ENCODE measurements at places on chromosomes 6 and 20. TPM values are rescaled to one million over a fixed set of nuclear protein-coding genes. Genes with fewer than 3 reads are reported as not detected.

GRCh38 chr6:113292646-113293422, 564.3 kb upstream of the MARCKS start:
- no peak for DNase-seq
- no peak overlapping the region for H3K4me3 ChIP-seq
- no peaks in the 10 kb centered on the region for H3K36me3 ChIP-seq
- no peaks in the 10 kb centered on the region for H3K27me3 ChIP-seq
- H3K4me1 ChIP-seq, result no peaks in the 10 kb centered on the region

GRCh38 chr6:113205553-113205952, 651.6 kb upstream of the MARCKS start:
- H3K27ac ChIP-seq, result no peak overlapping the region
- DNase-seq, result no peak
- no peaks in the 10 kb centered on the region for H3K27me3 ChIP-seq
- no peaks in the 10 kb centered on the region for H3K4me1 ChIP-seq

DNA sequence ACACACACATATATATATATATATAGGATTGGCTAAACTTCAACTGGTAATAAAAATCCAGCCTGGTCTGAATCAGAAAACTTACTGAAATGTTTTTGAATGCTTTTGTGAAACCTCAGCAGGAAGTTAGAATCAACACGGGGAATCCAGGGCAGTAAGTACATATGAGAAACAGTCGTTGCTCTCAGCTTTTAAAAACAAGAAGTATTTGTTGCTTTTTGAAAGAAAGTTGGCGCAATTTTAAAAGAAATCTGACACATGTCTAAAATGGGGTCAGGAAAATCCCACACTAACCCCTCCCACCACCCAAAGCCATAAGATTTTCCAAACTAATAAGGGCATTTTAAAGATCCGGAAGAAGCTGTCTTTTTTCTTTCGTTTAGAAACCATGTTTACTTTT, 11.5 kb upstream of the CCDC170 start:
- no peaks in the 10 kb centered on the region for H3K36me3 ChIP-seq
- peaks cover 1% of the 10 kb centered on the region for H3K4me1 ChIP-seq
- no peak for DNase-seq
- H3K4me3 ChIP-seq, result no peak overlapping the region
- H3K27me3 ChIP-seq, result no peaks in the 10 kb centered on the region

GRCh38 chr6:42766163-42766670, 15.6 kb upstream of the BICRAL start:
- peaks cover 6% of the 10 kb centered on the region for H3K4me1 ChIP-seq
- no peak overlapping the region for H3K4me3 ChIP-seq
- H3K27me3 ChIP-seq, result no peaks in the 10 kb centered on the region

- no peak for DNase-seq
- H3K4me3 ChIP-seq, result no peak overlapping the region
- no peaks in the 10 kb centered on the region for H3K4me1 ChIP-seq
- no peak overlapping the region for H3K27ac ChIP-seq
- H3K36me3 ChIP-seq, result no peaks in the 10 kb centered on the region
- no peaks in the 10 kb centered on the region for H3K27me3 ChIP-seq
Measured at GRCh38 chr6:23454080-23454976, 671.7 kb upstream of the NRSN1 start.

GRCh38 chr6:35018746-35019145, 122.4 kb downstream of the TCP11 start:
- no peaks in the 10 kb centered on the region for H3K27me3 ChIP-seq
- H3K4me3 ChIP-seq, result no peak overlapping the region
- DNase-seq, result no peak
- H3K36me3 ChIP-seq, result no peaks in the 10 kb centered on the region
- H3K4me1 ChIP-seq, result peaks cover 22% of the 10 kb centered on the region
- H3K27ac ChIP-seq, result no peak overlapping the region

DNA sequence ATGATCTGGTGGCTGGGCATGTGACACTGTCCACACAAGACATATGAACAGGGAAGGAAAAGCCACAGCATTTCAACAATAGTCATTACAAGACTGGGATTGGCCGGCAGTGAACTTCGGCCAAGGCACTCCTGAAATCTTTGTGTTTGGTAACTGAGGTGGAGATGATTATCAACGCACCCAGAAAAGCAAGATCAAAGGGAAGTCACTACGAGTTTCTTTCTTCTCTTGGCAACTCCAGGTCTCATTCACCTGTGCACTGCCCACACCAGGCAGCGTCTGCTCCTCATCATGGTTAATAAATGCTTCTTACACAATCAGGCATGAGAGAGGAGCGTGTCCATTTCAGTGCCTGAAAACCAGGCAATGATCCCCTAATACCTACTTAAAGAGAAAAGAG, 20.5 kb upstream of the FOXC1 start:
- H3K27ac ChIP-seq, result no peak overlapping the region
- H3K4me1 ChIP-seq, result no peaks in the 10 kb centered on the region
- H3K27me3 ChIP-seq, result no peaks in the 10 kb centered on the region
- DNase-seq, result no peak

GRCh38 chr6:131146865-131147264, 11.6 kb downstream of the AKAP7 start:
- no peaks in the 10 kb centered on the region for H3K27me3 ChIP-seq
- no peaks in the 10 kb centered on the region for H3K36me3 ChIP-seq
- no peak for DNase-seq
- no peak overlapping the region for H3K4me3 ChIP-seq
- no peak overlapping the region for H3K27ac ChIP-seq
- no peaks in the 10 kb centered on the region for H3K4me1 ChIP-seq

- no peak overlapping the region for H3K4me3 ChIP-seq
- no peak for DNase-seq
- peaks cover 3% of the 10 kb centered on the region for H3K4me1 ChIP-seq
- no peaks in the 10 kb centered on the region for H3K27me3 ChIP-seq
- no peaks in the 10 kb centered on the region for H3K36me3 ChIP-seq
Measured at GRCh38 chr6:139777202-139777970, 402.9 kb upstream of the CITED2 start.

DNA sequence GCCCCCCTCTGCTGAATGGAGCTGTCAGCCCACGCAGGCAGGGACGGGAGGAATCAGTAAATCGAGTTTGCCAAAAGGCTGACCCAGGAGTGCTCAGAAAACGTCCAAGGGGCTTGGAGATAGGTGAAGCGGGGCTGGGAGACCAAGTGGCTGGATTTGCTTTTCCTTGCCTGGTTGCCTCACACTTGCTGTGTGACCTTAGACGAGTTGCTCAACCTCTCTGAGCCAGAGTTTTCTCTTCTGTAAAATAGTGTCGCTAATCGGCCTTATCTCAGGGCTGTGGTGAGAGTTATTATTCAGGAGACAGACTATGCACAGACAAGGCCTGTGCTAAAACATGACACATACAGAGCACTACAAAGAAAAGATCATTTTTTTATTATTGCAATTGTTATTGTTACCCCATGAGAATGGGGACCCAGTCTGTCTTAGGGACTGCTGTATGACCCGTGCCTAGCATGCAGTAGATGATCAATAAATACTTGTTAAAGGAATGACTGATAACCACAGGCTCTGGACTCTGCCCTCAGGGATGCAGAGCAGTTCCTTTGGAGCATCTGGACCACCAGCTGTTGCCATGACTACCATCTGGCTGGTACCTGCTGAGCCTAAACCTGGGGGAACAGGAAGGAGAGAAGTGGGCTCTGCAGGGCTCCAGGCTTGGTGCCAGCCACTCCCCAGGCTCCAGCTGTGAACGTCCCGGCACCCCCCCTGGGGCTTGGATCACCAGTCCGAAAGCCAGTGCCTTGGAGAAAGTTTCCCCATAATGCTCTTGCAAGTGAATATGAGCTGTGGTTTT, 901 bp downstream of the KCNK15 start:
- no peaks in the 10 kb centered on the region for H3K36me3 ChIP-seq
- H3K4me3 ChIP-seq, result peak overlapping the region; percentile 58
- peak overlapping the region; percentile 60 for H3K27ac ChIP-seq

- H3K27me3 ChIP-seq, result no peaks in the 10 kb centered on the region
- H3K4me1 ChIP-seq, result no peaks in the 10 kb centered on the region
- no peak for DNase-seq
- no peak overlapping the region for H3K4me3 ChIP-seq
- H3K36me3 ChIP-seq, result no peaks in the 10 kb centered on the region
Measured at GRCh38 chr20:32967961-32968457, 36.2 kb downstream of the SUN5 start.

GRCh38 chr20:63552481-63553249, 1.3 kb upstream of the FNDC11 start:
- no peaks in the 10 kb centered on the region for H3K27me3 ChIP-seq
- H3K27ac ChIP-seq, result no peak overlapping the region
- no peak overlapping the region for H3K4me3 ChIP-seq
- peaks cover 1% of the 10 kb centered on the region for H3K4me1 ChIP-seq

DNA sequence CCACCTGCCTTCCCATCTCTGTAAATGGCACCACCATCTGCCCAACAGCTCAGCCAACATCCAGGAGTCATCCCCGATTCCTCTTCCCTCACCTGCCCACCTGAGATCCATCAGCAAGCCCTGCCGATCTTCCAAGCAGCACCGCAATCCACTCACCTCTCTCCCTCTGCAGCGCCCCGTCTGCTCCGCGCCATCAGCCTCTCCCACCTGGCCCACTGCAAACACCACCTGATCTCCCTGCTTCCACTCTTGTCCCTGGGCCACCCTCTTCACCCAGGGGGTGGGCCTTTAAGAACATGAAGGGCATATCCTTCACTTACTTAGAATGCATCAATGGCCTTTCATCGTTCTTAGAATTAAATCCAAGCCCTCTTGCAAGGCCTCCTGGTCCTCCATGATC, 457.3 kb upstream of the SULF2 start:
- no peak overlapping the region for H3K27ac ChIP-seq
- DNase-seq, result no peak
- no peak overlapping the region for H3K4me3 ChIP-seq

DNA sequence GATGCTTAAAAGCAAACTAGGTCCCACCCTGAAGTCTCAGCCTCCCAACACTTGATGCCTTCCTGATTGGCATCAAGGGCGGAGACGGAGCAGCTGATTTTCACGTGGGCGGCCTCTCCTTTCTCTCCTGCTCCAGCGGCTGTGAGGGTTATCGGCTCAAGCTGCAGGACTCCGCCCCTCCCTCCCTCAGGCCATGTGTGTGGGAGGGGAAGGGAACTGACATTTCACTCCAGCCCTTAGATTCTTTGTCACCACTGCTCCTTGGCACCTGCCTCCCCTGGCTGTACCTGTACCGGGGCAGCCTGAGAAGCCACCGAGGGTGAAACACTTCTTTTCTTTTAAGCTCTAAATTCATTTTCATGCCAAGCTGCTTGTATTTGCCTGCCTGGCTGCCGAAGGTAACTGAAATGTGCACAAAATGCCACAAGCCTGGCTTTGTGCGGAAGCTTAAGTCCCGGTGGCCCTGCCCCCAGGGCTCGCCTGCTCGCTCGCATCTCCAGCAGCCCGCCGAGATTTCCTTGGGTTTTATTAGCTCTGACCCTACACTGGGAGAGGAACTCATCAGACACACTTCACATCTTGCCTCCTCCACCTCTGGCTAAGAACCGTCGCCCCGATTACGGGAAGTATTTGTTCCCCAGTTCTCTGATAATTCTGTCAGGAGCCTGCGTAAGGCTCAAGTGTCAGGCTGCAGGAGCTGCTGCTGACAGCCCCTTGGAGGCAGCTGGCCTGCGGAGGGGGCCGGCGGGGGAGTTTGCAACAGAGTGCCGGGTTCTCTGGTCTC, 9.6 kb upstream of the CPNE5 start:
- DNase-seq, result no peak
- no peaks in the 10 kb centered on the region for H3K36me3 ChIP-seq
- no peaks in the 10 kb centered on the region for H3K27me3 ChIP-seq

- H3K27ac ChIP-seq, result no peak overlapping the region
- peak; percentile 54 for DNase-seq
- no peaks in the 10 kb centered on the region for H3K27me3 ChIP-seq
Measured at GRCh38 chr6:167350731-167351655, 26.1 kb downstream of the TTLL2 start.

GRCh38 chr20:17898548-17898994, 70.0 kb downstream of the SNX5 start:
- H3K27me3 ChIP-seq, result no peaks in the 10 kb centered on the region
- no peak overlapping the region for H3K4me3 ChIP-seq
- peaks cover 2% of the 10 kb centered on the region for H3K4me1 ChIP-seq
- DNase-seq, result peak; percentile 67
- H3K27ac ChIP-seq, result no peak overlapping the region

- H3K36me3 ChIP-seq, result no peaks in the 10 kb centered on the region
- no peak for DNase-seq
- H3K4me3 ChIP-seq, result no peak overlapping the region
- no peaks in the 10 kb centered on the region for H3K4me1 ChIP-seq
Measured at GRCh38 chr6:165557674-165558073, 105.4 kb downstream of the PDE10A start.

DNA sequence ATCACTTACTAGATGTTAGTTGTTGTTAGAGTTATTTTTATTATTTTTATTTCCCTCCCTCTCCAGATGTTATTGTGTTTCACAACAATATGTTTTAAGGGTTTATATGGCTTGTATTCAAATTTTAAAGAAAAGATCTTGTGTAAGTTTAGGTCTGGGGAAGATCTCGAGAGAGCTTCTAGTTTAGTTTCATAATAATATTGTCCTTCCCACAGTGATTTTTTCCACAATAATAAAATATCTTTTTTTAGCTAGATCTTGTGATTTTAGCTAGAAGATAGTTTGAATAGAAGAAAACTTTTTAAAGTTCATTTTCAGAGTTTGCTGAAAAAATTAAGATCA, 55.0 kb downstream of the ADGRG6 start:
- H3K36me3 ChIP-seq, result no peaks in the 10 kb centered on the region
- H3K4me1 ChIP-seq, result no peaks in the 10 kb centered on the region
- no peak overlapping the region for H3K27ac ChIP-seq

DNA sequence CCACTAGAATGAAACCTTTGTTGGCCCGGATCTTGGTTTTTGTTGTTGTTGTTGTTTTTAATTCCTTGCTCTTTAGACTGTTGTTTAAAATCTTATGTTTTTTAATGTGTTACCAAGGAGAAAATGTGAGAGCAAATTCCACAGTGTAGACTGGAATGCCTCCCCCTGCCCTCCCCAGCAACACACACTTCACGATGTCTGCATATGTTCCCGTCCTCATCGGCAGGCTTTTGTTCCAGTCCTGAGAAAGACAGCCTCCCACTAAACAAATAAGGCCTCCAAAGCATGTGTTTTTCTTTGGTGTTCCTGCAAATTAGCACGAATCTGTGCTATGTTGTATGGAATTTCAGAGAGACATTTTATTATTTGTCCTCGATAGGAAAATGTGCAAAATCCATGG, 263.3 kb upstream of the QKI start:
- no peaks in the 10 kb centered on the region for H3K36me3 ChIP-seq
- H3K4me1 ChIP-seq, result no peaks in the 10 kb centered on the region
- no peak overlapping the region for H3K27ac ChIP-seq
- no peaks in the 10 kb centered on the region for H3K27me3 ChIP-seq

Gene BCAS4
- 6.7 TPM for total RNA-seq

Gene SLC26A8
- 0.12 TPM for total RNA-seq

Gene CARMIL1
- 18.4 TPM for total RNA-seq

Gene HSPA1L
- 3.9 TPM for total RNA-seq

Gene TCF15
- total RNA-seq, result 0.30 TPM

Gene RSPO3
- total RNA-seq, result 9.0 TPM

Gene ACTL10
- total RNA-seq, result 1.7 TPM

Gene LY6G6F
- total RNA-seq, result not detected

Gene SPDEF
- not detected for total RNA-seq

Gene PARD6B
- 4.6 TPM for total RNA-seq

Gene CDC5L
- total RNA-seq, result 18.5 TPM

Gene CFAP206
- 0.79 TPM for total RNA-seq

Gene TRIM15
- total RNA-seq, result 0.72 TPM

Gene RGS17
- 0.95 TPM for total RNA-seq

Gene ENPP1
- 8.1 TPM for total RNA-seq

Gene ELOVL2
- 1.4 TPM for total RNA-seq
